Stimulated activated CD8-positive, alpha-beta memory T cell treated with anti-CD3 and anti-CD28 coated beads, Interleukin-12 subunit alpha, Interleukin-12 subunit beta, amount 100 ng/mL, for 4 hours (primary cell): ENCODE measurements at places on chromosomes 2 and 18.

GRCh38 chr2:235116885-235117492 lies 165.2 kb downstream of the SH3BP4 start:
- DNase-seq: no peak

DNA sequence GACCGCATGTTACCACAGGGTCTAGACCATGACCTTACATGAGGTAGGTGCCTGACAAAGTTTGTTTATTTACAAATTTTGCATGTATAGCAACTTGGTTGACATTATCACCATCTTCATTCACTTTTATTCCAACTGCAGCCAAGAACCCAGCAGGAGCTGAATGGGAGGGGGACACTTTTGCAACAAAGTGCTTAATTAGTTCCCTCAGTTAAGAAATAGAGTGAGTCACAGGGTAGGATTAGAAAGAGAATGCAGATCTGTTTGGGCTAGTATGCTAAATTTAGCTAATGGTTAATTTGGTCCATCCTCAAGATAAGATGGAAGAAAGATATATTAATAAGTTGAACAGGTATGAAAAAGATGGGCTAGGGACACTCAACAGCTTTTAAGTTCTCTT lies 678.9 kb downstream of the ARHGAP15 start:
- no peak for DNase-seq

- DNase-seq: no peak
These were observed 311.4 kb downstream of the LRRTM1 start for GRCh38 chr2:79993144-79993543.

DNA sequence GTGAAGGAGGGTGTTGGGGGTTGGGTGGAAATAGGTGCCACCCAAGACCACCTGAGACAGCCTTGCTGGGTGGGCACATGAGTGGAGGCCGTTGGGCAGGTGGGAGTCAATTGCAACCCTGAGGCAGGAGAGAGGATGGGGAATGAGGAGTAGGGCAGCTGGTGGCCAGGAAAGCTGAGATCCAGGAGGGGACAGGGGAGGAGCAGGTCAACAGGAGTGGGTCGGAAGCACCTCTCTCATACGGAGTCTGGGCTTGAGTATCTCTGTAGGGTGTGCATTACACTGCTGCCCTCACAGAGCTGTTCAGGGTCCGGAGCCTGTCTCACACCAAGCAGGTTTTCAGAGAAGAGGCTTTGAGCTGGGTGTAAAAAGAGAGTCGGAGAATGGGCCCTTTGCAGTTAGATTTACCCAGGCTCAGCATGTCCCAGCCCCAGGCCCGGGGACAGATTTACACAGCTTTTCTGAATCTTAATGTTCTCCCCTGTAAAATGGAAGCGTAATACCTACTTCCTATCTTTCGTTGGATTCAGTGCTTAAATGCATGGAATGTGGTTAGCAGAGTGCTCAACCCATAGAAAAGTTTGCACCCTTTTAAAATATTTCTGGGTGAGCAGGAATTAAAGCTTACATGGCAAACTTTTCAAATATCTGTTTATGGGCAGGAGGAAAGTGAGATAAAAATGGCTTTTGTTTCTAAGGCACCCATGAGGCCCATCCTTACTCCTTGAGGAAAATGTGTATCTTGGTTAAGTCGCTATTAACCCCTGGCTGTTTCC lies 144.0 kb upstream of the MYCN start:
- no peak for DNase-seq

- DNase-seq: no peak
These were observed 126.6 kb upstream of the PDE1A start for GRCh38 chr2:182553483-182553882.

- DNase-seq: no peak
These were observed 37.5 kb downstream of the SLC4A3 start for GRCh38 chr2:219664944-219665343.

DNA sequence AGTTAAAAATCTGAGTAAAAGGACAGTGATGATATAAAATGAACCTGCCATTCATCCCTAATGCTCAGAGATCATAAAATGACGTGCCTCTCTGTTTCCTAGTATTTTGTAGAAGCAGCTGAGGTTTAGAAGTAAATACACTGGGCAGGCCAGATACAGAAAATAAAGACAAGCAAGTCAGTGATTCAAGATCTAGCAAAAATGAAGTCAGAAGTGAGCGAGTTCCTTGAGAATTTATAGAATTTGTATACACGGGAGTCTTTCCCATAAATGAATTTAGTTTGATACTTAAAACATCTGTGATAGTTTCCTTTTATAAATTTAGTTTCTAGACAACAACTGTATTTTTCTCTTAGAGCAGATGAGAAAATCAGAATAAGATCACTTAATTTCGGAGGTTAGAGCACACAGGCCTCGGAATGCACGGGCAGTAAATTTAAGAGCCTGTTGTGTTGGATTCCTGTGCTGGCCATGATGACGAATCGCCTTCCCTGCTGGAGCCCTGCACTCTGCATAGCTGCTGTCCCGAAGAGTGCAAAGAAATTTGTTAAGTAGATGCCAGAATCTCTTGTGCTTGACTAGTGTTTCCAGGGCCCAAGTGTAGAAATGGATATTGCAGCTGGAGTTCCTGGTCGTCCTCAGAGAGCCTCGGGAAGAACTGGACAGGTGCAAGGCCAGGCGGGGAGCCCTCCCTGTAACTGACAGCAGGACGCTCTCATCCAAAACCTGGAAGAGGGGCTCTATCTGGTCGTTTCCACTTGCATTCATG lies 83.7 kb upstream of the RBM44 start:
- no peak for DNase-seq

DNA sequence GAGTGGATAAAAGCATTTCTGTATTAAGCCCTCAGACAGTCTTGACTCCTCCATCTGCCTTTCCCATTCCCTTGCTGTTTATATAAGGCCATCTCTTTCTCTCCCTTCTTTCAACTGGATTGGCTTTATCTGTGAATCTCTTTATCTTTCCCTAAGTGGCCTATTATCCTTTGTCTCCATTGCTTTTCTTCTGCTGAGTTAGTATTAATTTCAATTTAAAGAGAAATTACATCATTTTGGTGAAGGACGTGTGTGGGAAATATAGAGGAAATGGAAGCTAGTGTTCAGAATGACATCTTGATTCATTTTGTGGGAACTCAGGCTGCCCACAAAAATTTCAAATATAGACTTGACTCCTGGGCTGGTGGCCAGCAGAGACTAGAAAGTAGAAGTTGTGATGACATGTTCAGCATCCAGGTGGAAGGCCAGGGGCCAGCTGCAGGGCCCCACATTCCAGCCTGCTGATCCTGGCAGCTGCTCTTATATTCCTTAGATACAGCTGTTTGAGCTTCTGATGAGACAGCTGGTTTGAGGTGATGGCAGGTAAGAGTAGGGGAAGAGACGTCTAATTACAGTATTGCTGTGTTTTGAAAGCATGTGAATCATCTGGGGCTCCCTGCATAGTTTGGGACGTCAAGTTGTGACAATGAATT lies 52.3 kb downstream of the DIS3L2 start:
- no peak for DNase-seq

GRCh38 chr2:240056678-240057077 lies 3.4 kb upstream of the OR6B3 start:
- no peak for DNase-seq

GRCh38 chr2:120952318-120952717 lies 216.7 kb downstream of the GLI2 start:
- no peak for DNase-seq

GRCh38 chr2:101011152-101011551 lies 9.1 kb downstream of the RPL31 start:
- no peak for DNase-seq
